Activated CD4-positive, alpha-beta T cell treated with anti-CD3 and anti-CD28 coated beads, Interleukin-2, amount 10 ng/mL, durations not matched to agents 24 days and 14 days (primary cell): ENCODE measurements at places on chromosomes 5 and 9. TPM values are rescaled to one million over a fixed set of nuclear protein-coding genes. Genes with fewer than 3 reads are reported as not detected.

Gene MYMK
- not detected in 2 replicates for total RNA-seq

- H3K27me3 ChIP-seq = no peaks in the 10 kb centered on the region
- no peak overlapping the region for H3K27ac ChIP-seq
- no peak for DNase-seq
- H3K36me3 ChIP-seq = no peaks in the 10 kb centered on the region
- H3K4me3 ChIP-seq = no peak overlapping the region
- H3K4me1 ChIP-seq = no peaks in the 10 kb centered on the region
Observed at GRCh38 chr5:39394946-39395345, 29.8 kb downstream of the DAB2 start.

GRCh38 chr5:180093651-180094382, 22.3 kb upstream of the RNF130 start:
- peaks cover 8% of the 10 kb centered on the region for H3K27me3 ChIP-seq
- peaks cover 3% of the 10 kb centered on the region for H3K4me1 ChIP-seq
- H3K4me3 ChIP-seq = no peak overlapping the region
- no peak overlapping the region for H3K27ac ChIP-seq
- H3K36me3 ChIP-seq = no peaks in the 10 kb centered on the region
- DNase-seq = no peak

- no peak for DNase-seq
- H3K4me3 ChIP-seq = no peak overlapping the region
- H3K36me3 ChIP-seq = no peaks in the 10 kb centered on the region
Observed at GRCh38 chr9:116144555-116144954, 9.0 kb upstream of the PAPPA start.

DNA sequence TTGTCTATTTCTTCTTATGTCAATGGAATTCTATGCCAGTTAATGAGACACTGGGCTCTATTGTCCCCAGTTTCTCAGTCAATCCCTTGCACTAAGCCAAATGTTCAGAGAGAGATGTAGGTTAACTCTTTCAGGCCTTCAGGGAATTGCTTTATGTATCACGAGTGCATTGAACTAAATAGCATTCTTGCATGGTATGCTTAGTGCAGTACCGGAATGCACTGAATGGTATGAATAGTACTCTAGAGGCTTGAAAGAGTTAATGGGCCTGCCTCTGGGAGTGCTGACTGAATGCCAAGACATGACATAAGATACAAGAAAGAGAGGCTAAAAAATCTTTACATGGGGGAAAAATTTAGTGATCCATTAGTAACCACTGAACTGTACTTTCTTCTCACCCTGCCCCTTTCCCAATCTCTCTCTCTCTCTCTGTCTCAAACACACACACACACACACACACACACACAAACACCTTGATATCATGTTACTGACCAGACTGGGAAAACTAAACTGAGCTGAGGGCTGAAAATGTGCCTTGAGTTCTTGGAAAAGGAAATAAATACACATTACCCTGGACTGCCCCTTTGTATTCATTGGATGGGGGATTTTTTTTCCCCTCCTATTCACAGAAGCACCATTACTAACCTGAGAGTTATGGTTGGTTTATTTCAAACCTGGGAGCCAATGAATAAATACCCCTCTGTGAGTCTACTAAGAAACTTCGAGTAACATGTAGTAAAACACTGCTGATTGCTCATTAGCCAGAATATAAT, 35.4 kb upstream of the TMC1 start:
- no peak overlapping the region for H3K27ac ChIP-seq
- no peaks in the 10 kb centered on the region for H3K4me1 ChIP-seq

Gene PDE8B
- 0.17 and 0.19 TPM in 2 replicates for total RNA-seq
